ENCODE measurements at places on chromosomes 6 and 20.

DNA sequence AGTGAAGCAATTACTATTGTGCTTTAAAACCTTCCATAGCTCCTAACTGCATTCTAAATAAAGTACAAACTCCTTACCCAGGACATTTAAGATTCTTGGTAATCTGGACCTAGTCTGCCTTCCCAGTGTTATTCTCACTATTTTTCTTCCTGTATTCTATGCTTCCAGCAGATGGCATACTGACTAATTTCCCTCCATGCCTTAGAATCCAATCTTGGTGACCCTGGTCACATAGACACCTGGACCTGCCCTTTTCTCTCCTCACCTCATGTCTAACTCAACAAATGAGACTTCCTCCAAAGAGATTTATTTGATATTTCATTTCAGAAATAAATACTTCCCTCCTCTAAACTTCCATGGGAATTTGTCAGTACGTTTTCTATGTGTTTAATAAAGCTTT is 25.8 kb downstream of the ROS1 start:
- peak; percentile 18 for DNase-seq

DNA sequence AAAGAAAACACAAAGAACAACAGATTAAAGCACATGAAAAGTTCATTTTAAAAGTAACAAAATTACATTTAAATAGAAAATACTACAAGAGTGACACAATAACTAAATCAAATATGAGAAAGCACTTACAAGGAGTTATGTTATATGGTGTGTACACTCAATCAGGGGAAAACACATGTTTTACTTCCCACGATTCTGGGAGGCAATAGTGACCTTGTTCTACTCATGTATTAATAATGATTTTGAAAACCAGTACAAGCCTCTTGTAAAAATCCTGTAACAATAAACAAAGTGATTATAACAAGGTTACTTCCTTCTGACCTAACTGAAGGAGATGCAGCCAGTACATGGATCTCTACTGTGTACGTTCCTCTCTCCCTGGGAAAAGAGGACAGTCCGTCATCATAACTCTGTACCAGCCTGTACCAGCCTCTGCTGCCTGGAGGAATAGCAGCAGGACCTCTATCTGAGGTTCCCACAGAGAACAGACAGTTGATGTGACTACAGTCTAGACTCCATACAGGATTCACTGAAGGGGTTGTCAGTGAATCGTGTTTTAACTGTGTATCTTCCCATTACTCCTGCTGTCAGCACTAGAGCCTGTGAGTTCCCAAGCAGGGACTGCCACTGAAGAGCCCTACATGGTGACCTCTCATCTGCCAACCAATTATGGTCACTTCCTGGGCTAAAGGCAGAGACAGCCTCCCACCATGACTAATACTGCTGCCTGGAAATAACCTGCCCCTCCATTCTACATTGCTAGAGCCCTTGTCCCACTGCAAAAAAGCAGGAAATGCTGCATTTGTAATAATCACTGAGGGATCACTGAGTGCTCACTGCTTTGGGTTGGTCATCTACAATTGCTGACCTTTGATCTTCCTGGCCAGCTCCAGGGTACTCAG is 149.7 kb downstream of the KIF16B start:
- DNase-seq = peak; percentile 50

DNA sequence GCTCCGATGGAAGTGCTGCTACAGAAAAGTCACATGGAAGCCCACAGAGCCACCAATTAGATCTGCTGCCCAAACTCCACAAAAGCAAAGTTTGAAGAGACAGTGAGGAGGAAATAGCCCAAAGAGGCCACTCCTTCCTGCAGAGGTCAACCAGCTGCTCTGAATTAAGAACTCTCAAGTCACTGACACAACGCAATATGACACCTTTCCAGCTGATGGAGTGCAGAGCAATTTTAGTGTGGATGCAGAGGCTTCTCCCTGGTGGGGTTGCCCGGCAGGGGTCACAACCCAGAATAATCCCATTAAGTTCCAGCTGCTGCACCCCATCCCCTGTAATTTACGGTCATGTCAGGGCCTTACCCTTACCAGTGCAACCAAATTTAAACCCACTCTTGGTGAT is 361.9 kb upstream of the JARID2 start:
- DNase-seq = no peak

GRCh38 chr20:4320291-4320690 is 304.9 kb upstream of the RNF24 start:
- DNase-seq = no peak

DNA sequence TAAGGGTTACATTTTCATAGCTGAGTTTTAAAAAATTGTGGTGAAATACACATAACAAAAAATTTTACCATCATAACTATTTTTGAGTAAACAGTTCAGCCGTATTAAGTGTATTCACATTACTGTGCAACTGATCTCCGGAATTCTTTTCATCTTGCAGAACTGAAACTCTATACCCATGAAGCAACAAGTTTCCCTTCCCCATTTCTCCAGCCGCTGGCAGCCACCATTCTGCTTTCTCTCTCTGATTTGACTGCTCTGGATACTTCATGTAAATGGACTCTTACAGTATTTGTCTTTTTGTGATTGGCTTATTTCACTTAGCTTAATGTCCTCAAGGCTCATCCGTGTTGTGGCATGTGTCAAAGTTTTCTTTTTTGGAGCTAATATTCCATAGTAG is 341.6 kb downstream of the QKI start:
- DNase-seq = no peak

GRCh38 chr20:58421497-58421850 is 32.4 kb downstream of the VAPB start:
- DNase-seq = peak; percentile 64

DNA sequence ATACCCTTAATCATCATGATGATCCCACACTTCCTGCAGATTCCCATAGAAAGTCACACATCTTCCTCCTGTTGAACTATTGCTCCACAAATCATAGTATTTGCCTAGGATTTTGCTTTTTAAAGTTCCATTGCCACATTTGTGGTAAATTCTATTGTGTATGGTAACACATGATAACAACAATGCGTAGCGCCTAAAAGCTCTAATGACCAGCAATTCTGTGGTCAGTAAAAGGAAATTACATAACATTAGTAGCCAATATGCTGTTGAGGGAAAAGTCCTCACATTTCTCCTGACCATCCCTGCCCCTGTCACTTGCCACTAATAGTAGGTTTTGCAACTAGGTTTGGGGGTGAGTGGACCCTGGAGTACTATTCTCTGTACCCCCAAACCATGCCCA is 31.8 kb upstream of the PDE7B start:
- DNase-seq = peak; percentile 22

DNA sequence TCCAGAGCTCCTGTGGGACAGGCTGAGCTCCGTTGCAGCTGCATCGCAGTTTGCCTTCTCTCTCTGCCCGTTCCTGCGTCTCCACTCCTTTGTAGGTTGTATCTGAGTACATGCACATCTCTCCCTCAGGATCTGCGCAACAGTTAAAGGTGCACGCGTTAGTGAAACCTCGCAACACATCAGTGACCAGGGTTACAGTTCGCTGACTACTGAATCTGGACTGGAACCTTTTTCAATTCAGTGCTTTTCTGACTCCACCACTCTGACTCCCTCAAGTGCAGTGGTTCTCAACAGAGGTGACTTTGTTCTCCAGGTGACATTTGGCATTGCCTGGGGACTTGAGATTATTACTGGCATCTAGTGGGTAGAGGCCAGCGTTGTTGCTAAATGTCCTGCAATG is 44.0 kb downstream of the UST start:
- peak; percentile 4 for DNase-seq

GRCh38 chr6:398558-399078 is 7.1 kb downstream of the IRF4 start:
- no peak for DNase-seq

DNA sequence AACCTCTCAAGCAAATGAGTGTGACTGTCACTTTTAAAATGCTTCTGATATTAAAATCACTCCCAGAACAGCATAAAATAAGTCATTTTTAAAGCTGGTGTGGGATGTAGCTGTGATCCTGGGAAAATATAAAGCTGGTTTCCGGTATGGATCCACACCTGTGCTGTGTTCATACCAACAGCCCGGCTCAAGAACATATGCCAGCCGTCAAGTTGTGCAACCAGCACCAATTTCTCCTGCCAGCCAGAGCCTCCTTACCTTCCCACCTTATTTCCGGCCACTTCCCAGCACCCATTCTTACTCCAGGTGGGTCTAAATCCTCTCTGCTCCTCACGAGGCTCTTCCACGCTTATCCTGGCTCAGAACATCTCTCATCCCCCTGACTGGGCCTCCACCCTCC is 50.9 kb upstream of the RPS6KA2 start:
- no peak for DNase-seq

- peak; percentile 38 for DNase-seq
Observed at GRCh38 chr6:14086701-14087100, 30.9 kb upstream of the CD83 start.

GRCh38 chr20:60096166-60096565 is 137.9 kb downstream of the CDH26 start:
- DNase-seq = no peak

DNA sequence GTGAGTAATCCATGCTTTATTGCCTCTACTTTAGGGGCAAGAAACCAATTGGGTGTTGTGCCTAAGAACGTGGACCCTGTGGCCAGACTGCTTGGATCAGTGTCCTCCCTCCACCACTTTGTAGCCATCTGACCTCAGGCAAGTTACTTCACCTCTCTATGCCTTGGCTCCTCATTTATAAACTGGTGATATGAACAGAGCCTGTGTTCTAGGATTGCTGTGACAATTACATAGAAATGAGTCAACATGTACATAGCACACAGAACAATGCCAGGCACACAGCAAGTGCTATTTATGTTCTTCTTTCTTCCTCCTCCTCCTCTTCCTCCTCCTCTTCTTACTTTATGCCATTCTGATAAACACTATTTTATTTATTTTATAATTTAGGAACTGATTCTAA is 339.4 kb downstream of the CD83 start:
- DNase-seq = no peak

Measured in renal cortical epithelial cell (primary cell).